ENCODE measurements at places on chromosomes 3 and 15.

DNA sequence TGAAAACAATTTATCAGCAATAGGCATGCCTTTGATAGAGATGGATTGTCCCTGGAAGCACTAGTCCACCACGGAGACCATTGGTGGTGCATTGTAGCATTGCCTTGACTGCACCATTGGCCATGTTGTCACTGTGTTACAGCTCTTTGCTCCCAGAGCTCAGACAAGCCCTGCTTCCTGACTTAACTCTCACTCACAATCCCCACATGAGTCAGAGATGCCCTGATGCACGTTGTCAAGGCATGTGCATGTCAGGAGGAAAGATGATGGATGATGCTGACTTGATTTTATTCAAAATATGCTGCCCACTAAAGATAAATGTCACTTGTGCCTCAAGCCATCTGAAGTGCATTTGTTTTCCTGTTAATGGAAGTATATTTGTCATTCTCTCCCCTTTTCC is 266.1 kb downstream of the ARRDC4 start:
- DNase-seq = no peak

GRCh38 chr3:153372326-153372725 is 210.3 kb downstream of the RAP2B start:
- DNase-seq = no peak

DNA sequence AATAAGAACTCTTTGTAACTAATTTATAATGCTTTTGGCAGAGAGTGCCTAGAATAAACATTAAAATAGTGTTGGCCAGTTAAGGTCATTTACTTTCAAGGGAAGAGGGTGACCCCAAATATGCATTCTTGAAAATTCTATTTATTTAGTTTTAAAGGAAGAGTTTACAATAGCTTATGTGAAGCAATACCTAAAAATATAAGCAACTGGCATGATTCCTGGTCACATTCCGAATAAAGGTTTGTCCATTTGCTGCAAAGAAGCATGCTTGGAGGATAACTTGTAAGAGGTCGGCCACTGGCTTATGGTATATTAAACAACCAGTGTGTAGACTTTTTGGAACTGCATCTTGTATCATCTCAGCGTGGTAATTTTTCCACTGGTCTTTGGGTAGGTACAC is 10.2 kb downstream of the MITF start:
- DNase-seq = no peak

- no peak for DNase-seq
Observed at GRCh38 chr3:158830391-158830790, 28.5 kb downstream of the MFSD1 start.

- DNase-seq = no peak
Observed at GRCh38 chr3:159057621-159058020, 255.8 kb downstream of the MFSD1 start.

GRCh38 chr3:63968612-63969350 is 54.5 kb downstream of the PSMD6 start:
- no peak for DNase-seq

DNA sequence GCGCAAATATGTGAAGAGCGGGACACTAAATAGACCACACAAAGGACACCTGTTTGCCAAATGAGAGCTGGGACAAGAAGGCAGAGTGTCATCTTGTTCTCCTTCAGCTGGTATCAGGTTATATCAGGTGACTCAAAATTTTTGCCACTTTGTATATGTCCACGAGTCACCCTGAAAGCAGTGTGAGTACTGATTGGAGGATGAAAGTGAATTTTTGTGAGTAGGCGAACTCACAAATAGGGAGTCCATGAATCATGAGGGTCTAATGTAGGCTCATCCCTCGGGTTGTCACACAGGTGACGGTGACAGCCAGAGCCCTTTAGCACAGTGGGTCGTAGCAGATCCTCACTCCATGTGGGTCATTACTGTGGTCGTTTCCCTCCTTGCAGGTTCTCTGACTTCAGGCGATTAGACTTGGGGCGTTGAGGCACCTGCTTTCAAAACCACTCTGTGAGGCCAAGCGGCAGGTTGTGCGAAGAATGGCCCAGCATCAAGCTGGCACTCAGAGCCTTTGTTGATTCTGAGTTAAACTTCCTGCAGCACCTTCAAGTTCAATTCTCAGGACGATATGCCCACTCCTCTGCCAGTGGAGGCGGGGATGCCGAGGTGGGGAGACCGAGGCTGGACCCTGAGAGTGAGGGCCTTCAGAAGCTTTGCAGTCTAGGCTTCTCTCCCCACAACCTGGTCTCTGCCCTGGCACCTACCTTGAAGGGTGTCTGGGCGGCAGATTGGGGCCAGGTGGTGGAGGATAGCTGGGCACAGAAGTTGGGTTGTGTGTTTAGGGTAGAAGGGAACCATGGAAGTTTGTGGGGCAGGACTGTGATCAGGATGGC is 173.8 kb downstream of the SMAD6 start:
- DNase-seq = no peak

DNA sequence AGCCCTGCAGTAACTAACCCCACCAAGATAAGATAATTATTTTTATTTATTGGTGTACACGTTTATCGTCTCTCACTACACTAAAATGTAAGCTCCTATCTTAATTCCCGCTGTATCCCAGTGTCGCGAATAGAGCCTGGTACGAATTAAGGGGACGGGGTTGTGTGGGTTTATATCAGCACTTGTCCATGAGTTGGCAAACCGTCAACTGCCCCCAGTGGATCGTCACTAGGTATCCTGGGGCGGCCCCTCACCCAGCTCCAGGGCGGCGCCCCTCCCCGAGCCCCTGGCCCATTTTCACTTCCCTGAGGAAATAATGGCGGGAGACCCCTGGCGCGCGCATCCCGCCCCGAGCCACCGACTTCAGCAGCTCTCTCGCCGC is 465 bp downstream of the RUVBL1 start:
- DNase-seq = no peak

GRCh38 chr15:25891081-25891480 is 28.0 kb upstream of the ATP10A start:
- no peak for DNase-seq

DNA sequence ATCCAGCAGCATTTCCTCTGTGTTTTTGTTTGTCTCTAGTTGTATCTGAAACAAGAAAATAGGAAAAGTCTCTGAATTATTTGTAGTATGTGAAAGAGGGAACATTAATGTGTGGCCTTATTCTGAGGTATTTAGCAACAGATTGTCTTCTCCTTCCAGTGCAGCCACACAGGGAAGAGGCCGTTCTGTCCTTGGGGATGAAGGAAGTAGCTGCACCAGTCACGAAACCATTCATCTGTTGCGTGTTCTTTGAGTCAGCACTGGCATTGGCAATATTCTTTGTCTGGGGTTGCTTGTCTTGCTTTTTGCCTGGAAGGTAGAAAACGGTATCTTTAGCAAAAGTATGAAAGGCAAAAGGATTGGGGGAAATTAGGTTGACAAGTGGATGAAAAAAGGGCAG is 91.6 kb downstream of the CDIN1 start:
- DNase-seq = no peak

DNA sequence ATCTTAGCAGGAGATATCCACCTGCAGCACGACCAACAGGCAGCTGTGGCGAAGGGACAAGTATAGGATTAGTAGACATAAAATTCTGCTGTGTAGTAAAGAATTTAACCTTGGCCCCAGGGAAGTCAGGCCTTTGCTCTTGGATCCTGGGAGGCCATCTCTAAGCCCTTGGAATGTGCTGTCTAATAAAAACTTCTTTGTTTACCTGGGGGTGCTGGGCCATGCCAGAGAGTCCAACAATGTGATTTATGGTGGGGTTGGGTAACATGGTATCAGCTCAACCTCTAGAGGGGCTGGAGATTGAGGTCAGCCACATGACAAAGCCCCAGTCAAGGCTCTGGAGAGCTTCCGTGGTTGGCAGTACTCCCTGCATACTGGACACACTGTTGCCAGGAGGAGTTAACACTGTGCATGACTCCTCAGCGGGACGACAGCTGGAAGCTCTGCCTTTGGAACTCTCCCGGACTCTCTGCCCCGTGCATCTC is 52.4 kb downstream of the HEG1 start:
- no peak for DNase-seq

Measured in activated CD8-positive, alpha-beta memory T cell treated with anti-CD3 and anti-CD28 coated beads, Interleukin-2, amount 50 U/mL, for 4 hours (primary cell).